ENCODE measurements at places on chromosomes 2 and 18.

- DNase-seq: no peak
Measured at GRCh38 chr2:27804146-27804545, 32.6 kb downstream of the MRPL33 start.

GRCh38 chr2:79275197-79275596, 115.6 kb upstream of the REG3A start:
- no peak for DNase-seq

DNA sequence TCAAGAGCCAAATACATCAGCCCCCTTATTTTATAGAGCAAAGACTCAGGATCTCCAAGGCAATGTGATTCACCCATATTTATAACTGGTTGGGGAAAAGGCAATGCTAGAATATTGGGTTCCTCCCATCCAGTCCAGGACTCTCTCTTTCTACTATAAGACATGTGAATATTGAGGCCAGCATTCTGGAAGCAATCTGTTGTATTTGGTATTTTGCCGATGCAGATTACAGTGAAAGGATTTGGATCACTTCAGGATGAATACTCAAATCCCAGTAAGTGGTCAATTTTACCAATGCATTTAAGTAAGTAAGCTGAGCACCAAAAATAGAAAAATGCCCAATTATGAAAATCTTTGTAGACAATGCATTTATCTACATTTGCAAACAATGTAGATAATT, 1834.7 kb upstream of the PIK3C3 start:
- no peak for DNase-seq

DNA sequence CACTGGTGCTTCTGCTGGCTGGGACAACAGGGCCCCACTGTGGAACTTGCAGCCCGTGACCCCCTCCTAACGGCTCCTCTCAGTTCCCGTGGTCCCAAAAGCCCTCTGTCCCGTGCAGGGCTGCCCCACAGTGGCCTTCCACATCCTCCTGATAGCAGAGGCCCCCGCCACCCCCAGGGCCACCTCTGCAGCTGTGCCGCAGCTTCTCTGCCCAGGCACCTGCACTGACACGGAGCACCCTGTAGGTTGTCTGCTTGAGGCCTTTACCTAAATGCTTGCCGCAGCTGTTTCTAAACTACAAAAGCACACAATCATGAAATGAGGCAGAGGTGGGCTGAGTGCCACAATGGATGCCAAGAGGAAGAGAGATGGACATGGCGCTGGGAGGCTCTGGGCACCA, 13.5 kb upstream of the GRHL1 start:
- DNase-seq: no peak

- no peak for DNase-seq
Measured at GRCh38 chr18:67080601-67081000, 435.9 kb downstream of the DSEL start.

DNA sequence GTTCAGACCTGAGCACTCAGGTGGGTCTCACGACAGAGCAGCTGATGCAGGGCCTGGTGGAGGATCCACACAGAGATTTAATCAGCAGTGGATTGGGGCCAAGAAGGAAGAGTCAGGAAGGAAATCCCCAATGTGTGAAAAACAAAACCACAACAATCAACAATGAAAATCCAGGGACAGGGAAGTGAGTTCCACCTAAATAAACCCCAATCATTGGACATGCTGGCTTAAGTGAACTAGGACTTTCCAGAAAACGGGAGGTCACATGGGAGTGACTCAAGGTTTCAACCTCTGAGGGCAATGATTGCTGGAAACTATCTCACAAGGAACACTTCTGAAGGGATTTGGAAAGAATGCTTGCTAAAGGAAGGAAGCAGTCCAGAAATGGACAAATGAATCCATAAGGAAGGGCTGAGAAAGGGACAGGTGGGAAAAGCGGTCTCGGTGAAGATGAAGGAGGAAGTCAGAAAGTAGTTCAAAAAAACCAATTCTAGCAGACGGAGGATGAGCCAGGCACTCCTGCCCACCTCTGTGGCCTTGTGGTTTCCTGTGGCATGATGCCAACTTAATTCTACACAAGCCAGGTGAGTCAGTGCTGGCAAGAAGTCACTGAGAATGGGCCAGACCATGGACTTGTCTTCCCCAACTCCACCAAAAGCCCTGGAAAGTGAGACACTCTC, 15.4 kb upstream of the XDH start:
- no peak for DNase-seq

DNA sequence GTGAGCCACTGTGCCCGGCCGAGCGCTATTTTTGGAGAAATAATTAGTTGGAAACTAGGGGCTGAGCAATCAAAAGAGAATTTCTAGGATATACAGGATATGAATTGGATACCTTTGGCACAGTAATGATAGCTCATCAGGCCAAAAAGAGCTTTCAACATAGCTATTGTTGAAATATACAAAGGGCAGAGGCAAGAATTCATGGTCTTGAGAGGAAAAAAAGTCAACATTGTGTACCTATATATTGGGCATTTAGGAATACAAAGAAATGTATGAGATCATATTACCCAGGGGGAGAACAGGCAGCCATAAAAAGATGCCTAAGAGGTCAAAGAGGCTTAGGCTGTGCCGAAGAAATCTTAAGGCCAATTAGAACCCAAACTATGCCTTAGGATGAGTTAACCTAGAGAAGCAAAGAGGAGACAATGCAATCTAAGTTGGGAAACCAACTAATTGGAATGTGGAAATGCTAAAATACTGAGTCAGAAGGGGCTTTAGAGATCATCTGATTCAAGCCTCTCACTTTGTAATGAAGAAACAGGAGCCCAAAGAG, 99.0 kb downstream of the RBBP8 start:
- DNase-seq: no peak

GRCh38 chr18:46346213-46346612, 242.0 kb downstream of the HAUS1 start:
- DNase-seq: no peak

DNA sequence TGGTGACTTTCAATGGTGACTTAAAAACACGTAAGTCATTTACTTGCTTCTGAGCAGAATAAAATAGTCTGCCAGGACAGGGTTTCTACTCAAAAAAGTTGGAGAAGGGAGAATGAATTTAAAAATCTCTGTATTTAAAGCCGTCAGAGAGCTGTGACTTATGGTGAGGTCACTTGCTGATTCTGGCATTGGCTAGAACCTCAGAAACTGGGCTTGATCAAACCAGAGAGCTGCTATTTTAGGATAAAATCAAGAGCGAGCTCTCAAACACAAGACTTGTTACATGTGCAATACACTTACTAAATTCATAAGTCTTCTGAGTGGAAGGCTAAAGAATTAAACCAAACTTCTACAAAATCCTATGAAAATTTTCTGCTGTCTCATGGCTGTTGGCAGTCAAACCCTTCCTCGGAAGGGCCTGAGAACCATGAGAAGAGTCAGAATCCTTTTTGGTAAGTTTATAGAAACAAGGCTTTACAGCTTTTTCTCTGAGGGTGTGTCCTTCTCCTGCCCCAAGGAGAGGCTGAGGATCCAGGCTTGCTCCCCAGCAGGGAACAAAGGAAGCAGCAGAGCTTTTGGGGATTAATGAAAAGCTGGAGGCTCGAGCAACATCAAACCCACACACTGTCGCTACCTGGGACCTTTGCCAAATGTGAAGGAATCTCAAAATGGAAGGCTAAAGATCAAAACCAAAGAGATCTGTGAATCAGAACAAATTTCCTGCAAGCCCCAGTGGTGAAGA, 816.4 kb downstream of the SOCS6 start:
- DNase-seq: no peak

DNA sequence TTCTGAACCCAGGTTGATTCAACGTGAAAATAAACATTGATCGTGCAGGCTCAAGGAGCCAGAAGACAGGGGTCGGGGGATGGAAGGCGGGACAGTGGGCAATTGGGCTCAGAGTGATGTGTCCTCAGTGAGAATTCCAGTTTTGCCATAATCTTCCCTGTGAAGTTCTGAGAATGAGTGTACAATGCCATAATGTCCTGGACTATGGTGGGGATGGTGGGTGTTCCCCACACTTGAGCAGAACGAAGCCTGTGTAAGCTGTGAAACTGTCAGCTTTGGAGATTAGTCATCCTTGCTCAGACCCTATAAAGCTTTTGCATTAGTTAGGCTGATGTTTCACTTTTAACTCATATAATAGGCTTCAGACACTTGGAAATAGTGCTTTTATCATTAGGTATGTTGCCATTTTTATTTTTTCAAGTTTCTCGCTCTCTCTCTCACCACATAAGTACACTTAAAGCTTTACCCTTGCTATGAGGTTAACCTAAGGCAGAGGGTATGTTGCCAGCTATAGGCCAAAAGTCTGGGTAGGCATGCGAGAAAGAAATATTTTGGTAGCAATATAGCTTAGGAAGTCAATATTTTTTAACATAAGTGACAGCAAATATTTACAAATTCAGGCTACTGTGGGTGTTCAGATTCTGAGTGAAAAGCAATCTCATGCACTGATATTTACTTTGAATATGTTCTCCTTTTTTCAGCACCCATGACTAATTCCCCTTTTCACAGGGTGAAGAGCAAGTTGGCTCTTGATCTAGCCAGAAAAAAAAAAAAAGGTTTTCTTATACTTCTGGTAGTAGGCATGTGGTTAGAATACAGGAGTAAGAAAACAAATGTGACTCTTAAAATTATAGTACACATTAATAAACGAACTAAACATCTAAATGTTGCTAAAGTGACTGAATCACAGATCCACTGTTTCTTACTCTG, 47.2 kb downstream of the CDC42EP3 start:
- no peak for DNase-seq

- no peak for DNase-seq
Measured at GRCh38 chr2:76469066-76469465, 758.4 kb upstream of the GCFC2 start.

- no peak for DNase-seq
Measured at GRCh38 chr2:6362671-6363450, 502.8 kb downstream of the CMPK2 start.
